ENCODE measurements at places on chromosomes 13 and 19.
A peak's percentile ranks its signal among the peaks of the same experiment; 100 is the strongest.

DNA sequence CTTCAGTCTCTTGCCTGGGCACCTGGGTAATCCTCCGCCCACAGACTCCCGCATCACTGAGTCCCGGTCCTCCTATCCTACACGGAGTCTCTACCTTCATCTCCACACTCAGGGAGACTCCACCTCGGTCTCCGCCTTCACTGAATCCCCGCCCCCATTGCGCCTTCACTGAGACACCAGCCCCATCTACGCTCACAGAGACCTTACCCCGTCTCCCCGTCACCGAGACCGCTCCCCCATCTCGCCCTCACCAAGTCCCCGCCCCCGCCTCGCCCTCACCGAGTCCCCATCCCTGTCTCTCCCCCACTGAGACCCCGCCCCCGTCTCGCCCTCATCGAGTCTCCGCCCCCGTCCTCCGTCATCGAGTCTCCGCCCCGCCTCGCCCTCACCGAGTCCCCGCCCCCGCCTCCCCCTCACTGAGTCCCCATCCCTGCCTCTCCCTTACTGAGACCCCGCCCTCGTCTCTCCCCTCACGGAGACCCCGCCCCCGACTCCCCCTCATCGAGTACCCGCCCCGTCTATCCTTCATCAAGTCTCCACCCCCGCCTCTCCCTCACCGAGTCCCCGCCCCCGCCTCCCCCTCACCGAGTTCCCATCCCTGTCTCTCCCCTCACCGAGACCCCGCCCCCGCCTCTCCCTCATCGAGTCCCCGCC lies 23.1 kb upstream of the ZNF846 start:
- DNase-seq, result peak; percentile 65

- no peak for DNase-seq
These were observed 6.1 kb downstream of the CIC start for GRCh38 chr19:42275103-42275502.

DNA sequence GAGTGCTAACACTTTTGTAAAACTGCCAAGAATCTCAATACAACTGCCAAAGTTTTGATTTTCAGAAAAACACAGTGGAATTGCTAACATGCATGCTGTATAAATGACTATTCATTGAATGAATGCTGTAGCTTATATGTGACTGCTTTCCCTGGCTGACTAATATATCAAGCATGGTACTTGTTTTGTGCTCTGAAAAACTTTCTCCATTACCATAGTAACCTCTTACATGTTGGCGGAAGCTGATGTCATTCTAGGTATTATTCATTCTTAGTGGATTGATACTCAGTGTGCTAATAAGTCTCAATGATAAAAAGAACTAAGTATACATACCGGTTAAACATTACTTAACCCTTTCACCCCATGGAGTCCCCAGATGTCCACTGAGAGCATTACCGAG lies 166.1 kb upstream of the MYO16 start:
- no peak for DNase-seq

- DNase-seq, result no peak
These were observed 147.6 kb upstream of the RXFP2 start for GRCh38 chr13:31591642-31592233.

DNA sequence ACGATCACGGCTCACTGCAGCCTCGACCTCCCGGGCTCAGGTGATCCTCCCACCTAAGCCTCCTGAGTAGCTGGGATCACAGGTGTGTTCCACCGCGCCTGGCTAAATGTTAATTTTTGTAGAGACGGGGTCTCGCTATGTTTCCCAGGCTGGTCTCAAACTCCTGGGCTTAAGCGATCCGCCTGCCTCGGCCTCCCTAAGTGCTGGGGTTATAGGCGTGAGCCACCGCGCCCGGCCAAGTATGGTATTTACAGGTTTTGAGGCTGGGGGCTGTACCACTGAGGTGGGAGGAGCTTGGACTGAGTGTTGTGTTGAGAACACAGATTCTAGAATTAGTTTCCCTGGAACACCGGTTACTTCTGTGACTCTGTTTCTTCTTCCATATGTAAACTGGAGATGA lies 452 bp upstream of the PPM1N start:
- no peak for DNase-seq

- no peak for DNase-seq
These were observed 17.7 kb upstream of the WASF3 start for GRCh38 chr13:26539738-26540292.

GRCh38 chr13:43116242-43116641 lies 92.9 kb downstream of the DNAJC15 start:
- DNase-seq, result no peak

DNA sequence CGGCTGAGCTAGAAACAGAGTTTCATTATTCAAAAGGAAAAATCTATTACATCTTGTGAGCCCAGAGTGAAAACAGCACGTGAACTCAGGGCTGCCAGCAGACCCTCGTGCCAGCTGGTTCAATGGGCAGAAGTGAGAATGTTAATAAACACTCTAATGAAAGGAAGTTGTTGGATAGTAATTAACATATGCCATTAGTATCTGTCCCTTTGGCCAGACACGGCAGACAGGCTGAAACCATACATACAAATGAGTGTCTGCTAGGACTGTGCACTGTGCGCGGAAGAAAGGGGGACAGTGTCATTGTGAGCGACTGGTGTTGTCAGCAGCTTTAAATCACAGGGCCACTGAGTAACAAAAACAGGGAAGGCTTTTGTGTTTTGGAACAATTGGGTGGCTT lies 121.9 kb upstream of the TSC22D1 start:
- no peak for DNase-seq

DNA sequence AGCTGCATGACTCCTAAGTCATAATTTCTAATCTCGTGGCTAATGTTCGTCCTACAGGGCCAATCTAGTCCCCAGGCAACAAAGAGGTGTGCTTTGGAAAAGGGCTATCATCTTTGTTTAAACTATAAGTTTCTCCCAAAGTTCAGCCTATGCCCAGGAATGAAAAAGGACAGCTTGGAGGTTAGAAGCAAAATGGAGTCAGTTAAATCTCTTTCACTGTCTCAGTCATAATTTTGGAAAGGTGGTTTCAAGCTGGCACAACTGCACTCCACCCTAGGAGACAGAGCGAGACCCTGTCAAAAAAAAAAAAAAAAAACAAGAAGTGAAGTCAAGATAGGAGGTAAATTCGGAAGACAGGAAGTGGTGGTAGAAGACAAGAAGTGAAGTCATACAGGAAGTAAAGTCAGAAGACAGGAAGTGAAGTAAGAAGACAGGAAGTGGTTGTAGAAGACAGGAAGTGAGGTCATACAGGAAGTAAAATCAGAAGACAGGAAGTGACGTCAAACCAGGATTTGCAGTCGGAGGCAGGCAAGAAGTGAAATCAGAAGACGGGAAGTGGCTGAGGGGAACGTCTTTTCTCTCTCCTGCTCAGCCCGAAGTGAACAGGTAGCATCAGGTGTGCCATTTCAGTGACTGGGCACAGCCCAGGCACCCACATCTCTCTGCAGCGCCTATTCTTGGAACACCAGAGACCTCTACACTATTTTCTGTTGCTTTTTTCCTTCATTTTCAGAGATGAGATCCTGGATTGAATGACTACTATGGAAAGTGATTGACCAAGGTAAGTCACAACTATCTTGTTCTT lies 32.2 kb downstream of the GP6 start:
- no peak for DNase-seq

DNA sequence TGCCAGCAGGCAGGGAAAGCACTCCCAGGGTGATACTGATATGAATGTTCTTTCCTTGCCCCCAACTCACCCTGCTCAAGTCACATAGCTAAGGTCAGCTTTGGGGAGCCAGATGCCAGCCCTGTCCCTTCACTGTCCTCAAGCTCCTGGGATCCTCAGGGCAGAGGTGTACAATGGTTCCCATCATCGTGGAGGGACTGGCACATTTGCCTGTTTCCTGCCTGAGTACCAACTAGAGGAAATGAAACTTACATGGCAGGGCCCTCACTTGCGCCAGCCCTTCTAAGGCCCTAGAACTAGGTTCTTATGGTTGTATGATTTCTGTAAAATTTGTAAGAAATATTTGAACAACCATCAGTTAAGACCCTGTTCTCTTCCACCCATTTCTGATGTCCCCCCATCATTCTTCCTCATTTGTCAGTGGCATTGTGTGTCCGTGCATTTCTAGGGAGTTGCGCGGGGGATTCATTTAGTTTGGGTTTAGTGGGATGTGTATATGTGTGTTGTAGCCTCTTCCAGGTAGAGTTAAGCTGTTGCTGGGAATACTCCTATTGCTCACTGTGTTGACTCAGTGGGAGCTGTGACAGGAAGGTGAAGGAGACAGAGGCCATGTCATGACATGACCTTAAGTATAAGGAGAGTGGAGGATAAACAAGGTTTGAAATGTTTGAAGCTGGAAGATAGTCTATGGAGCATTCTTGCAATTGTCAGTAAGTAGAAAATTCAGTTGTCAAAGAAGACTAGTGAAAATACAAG lies 41.3 kb upstream of the RCBTB2 start:
- DNase-seq, result no peak

- no peak for DNase-seq
These were observed at the start of gene PCDH20 for GRCh38 chr13:61415749-61416148. Gene PCDH20 (minus strand): TSS chr13:61415849. CDS start chr13:61415158, 691 bp downstream.

- DNase-seq, result no peak
These were observed 42.2 kb upstream of the RCBTB2 start for GRCh38 chr13:48575031-48575430.
